Esophagus muscularis mucosa (tissue), 4 donors: ENCODE measurements at places on chromosomes 2 and 18. TPM values are rescaled to one million over a fixed set of nuclear protein-coding genes. Genes with fewer than 3 reads are reported as not detected.

The ESPNL gene
- 0.78 TPM for total RNA-seq

The KIF5C gene
- total RNA-seq = 3.3 TPM

The APCDD1 gene
- 30.7 TPM for total RNA-seq

The KHK gene
- 1.2 TPM for total RNA-seq

The MYOM1 gene
- 17.2 TPM for total RNA-seq

The GPR45 gene
- total RNA-seq = not detected

The FAHD2B gene
- total RNA-seq = 16.2 TPM

The C2orf15 gene
- total RNA-seq = not detected

The CCDC74A gene
- 8.2 TPM for total RNA-seq

The GPR35 gene
- total RNA-seq = 2.5 TPM

The NAT8 gene
- total RNA-seq = not detected

The DCTN1 gene
- total RNA-seq = 143 TPM

The SP140 gene
- total RNA-seq = 2.5 TPM

The GCKR gene
- total RNA-seq = not detected

The IL1F10 gene
- not detected for total RNA-seq

The EDAR gene
- not detected for total RNA-seq

The CWC22 gene
- 20.3 TPM for total RNA-seq

The EFHD1 gene
- total RNA-seq = 13.8 TPM

The PLCD4 gene
- 5.8 TPM for total RNA-seq

The CFAP221 gene
- total RNA-seq = 0.17 TPM
